ENCODE measurements at places on chromosomes 1 and 21. TPM values are rescaled to one million over a fixed set of nuclear protein-coding genes. Genes with fewer than 3 reads are reported as not detected.

DNA sequence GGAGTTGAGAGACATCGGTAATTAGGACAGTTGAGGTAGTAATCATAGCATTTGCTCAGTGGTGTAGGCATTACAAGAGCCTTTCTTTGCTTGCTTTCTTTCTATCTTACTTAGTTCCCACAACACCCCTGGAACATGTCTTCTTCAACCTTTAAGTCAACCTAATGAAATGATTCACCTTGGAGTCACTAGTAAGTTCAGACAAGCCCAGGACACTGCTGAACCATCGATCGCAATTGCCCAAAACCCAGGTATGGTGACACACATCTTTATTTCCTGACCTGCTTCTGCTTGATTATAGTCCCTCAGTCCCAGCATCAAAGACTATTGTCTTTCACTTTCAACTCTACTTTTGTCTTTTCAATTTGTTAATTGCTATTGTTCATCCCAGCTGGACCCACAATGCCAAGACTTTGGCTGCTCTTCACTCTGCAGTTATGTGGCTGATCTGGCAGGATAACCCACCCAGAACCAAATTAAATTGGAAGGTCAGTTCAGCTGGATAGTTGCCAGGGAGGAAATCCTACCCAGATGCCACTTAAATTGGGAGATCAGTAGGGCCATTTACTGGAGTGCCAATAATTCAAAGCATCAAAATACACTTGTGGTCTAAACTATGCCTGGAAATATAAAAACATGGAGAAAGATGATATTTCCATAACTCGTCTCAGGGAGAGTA lies 272.9 kb downstream of the RWDD3 start:
- DNase-seq: no peak

- no peak for DNase-seq
Measured at GRCh38 chr1:167207940-167208623, 12.6 kb upstream of the POU2F1 start.

- no peak for DNase-seq
Measured at GRCh38 chr1:203524152-203524551, 30.2 kb downstream of the OPTC start.

LCE1F gene
- not detected for total RNA-seq

DNA sequence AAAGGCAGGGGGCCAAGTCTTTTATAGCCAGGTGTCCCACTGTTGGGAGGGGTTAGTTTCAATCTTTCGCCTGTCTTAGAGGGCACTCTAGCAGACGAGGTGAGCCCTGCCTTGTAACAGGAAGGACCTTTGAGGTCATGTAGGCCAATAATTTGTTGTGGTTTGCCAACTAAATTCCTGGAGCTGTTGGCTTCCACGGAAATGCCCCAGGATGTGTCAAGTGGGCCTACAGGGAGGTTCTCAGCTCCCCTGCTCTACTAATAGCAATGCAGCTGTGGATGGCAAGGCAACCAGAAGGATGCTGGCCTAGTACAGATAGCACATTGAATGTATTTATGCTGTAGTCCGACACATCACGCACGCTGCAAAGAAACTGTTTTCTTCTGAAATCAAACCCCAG lies 22.3 kb upstream of the CASQ2 start:
- no peak for DNase-seq

DNA sequence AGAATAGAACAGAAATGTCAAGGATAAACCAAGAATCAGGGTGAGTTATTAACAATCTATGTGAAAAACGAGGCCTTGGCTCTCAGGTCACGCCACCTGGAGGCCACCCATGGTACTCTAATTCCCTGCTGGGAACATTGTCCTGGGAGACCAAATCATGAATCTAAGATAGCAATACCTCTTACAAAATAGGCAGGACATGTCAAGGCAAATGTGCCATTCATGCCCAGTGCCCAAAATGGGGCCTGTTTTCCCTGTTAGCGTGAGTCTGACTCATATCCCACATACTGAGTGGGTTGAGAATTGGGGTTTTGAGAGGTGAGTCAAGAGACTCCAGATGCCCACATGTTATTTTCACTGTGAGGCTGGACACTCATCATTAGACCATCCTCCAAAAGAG lies 380.8 kb downstream of the HHIPL2 start:
- peak; percentile 34 for DNase-seq

- DNase-seq: peak; percentile 32
Measured at GRCh38 chr1:245301162-245301580, 146.4 kb downstream of the KIF26B start.

DNA sequence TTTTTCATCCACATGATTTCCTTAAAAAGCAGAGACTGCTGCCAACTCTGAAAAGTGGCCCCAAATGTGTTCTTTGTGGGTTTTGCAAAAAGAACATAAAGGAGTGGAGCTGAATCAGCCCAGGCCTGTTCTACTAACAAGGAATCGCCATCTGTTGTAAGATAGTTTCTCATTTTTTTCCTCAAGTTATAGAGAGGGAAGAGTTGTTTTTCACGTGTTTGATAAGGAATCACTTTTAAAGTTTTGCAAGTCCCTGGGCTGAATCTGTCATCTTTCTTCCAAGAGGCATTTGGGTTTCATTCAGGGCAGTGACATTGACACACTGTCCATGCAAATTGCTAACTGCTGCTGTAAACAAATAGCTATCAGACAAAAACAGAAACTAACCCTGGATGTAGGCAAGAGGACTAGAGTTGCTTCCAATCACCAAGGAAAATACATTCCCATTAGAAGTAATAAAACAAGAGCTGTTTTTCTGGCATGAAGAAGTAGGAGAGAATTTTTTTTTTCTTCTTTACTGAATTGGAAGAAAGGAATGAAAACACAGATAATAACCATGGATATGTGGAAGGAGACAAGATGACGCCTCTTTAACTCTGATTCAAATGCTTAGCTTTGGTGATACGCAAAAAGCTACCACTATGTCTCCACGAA lies 58.8 kb upstream of the TBX15 start:
- DNase-seq: no peak

DNA sequence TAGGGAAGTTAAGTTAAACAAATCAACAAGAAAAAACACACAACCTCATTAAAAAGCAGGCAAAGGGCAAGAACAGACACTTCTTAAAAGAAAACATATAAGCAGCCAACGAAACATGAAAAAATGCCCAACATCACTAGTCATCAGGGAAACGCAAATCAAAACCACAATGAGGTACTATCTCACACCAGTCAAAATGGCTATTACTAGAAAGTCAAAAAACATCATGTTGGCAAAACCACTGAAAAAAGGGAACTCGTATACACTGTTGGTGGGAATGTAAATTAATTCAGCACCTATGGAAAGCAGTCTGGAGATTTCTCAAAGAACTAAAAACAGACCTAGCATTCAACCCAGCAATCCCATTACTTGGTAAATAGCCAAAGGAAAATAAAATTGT lies 51.1 kb downstream of the HSF2BP start:
- DNase-seq: no peak

DNA sequence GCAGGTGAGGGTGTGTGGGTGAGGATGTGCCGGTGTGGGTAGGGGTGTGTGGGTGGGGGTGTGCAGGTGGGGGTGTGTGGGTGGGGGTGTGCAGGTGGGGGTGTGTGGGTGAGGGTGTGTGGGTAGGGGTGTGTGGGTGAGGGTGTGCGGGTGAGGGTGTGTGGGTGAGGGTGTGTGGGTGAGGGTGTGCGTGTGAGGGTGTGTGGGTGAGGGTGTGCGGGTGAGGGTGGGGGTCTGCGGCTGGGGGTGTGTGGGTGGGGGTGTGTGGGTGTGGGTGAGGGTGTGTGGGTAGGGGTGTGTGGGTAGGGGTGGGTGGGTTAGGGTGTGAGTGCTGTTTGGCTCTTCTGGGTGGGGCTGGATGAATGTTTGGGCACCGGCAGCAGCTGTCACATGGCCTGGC lies 241.4 kb upstream of the POTED start:
- no peak for DNase-seq

GRCh38 chr1:215970406-215970805 lies 403.3 kb downstream of the KCTD3 start:
- DNase-seq: no peak

DNA sequence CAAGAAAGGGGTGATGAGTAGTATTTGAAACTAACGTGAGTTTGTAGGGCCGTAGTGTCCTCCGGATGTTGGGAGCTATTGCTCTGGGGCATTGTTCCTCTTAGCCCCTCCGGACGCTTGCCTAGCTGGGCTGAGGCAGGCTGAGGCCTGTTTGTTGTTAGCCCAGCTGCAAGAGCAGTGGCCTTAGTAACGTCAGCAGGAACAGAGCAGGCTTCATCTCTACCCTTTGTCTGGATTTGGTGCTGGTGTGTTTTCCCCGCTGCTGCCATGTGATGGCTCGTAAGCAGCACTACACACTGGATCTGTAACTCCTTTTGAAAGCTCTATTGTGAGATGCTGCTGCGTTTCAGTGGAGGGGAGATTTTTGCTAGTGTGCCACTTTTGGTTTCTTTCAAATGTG lies 57.6 kb downstream of the DNM3 start:
- no peak for DNase-seq

GJB3 gene
- total RNA-seq: 1.3 TPM

DYNLT5 gene
- total RNA-seq: 0.44 TPM

HES4 gene
- 7.3 TPM for total RNA-seq

DNA sequence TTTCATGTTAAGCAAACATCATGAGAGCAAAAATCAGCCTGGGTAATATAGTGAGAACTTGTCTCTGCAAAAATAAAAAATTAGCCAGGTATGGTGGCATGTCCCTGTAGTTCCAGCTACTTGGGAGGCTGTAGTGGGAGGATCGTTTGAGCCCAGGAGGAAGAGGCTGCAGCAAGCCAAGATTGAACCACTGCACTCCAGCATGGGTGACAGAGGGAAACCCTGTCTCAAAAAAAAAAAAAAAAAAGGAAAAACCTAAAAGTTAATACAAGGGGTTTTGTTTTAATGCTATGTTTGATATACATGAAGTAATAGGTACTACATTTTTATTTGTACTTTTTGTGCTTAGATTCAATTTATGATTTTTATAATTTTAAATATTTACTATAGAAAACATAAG lies 27.1 kb upstream of the SLC35A3 start:
- DNase-seq: no peak

NT5C1A gene
- total RNA-seq: not detected

TCHHL1 gene
- total RNA-seq: not detected

HMGN2 gene
- 80.5 TPM for total RNA-seq

- no peak for DNase-seq
Measured at GRCh38 chr1:938088-938683, 14.5 kb downstream of the SAMD11 start.

DNA sequence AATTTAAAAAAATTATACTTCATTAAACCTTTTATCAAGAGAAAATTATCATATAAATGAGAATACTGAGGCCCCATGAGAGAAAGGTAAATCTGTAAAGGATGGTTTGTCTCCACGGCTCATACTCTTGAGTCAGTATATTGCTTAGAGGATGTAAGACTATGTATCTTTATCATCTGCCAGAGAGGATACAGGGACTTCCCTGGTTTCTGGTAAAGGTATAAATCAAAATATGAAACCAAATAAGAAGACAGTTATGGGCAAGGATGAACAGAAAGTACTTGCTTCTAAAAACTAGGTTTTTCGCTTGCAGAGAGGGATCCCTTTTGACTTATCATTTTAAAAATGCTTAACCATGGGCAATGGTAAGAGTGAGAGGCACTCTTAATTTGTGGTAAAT lies 112.4 kb downstream of the POU2F1 start:
- DNase-seq: no peak

DNA sequence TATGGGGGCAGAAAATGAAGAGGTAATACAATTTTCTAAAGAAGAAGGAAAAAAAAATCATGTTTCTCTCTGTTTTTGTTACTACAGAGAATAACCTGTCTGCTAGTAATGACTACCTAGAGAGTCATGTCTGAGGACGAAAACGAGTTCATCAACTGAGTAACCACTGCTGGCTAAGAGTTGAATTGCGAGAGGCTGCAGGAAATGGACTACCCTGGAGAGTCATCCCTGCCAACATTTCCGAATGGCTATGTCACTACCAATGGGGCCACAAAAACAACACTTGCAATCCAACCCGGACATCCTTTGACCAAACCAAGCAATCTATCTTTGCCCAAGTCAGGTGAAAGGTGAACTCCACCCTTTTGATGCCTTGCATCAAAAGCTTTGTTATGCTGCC lies 120.6 kb downstream of the FCRL5 start:
- DNase-seq: no peak

ANP32E gene
- 9.8 TPM for total RNA-seq

ADAMTS5 gene
- total RNA-seq: 0.49 TPM

GRCh38 chr1:233503366-233503954 lies 110.4 kb upstream of the KCNK1 start:
- no peak for DNase-seq

- DNase-seq: no peak
Measured at GRCh38 chr1:110208916-110209645, 1.0 kb upstream of the KCNC4 start.

SLC5A9 gene
- 9.8 TPM for total RNA-seq

DNA sequence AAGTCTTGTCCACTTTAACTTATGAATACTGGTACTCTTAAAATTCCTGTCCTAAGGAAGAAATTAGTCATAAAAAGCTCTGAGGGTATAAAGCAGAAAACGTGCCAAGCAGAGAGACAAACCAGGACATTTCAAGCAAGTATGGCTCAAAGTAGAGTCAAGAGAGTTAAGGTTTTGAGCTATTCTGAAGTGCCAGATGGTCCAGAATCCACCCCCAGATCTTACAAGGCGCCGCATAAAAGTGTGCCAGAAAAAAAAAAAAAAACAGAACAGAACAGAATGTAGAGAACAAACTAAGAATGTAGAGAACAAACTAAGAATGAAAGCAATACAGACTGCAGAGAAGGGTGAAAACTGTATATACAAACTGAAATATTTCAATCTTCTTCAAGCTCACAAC lies 12.5 kb downstream of the EPS15 start:
- DNase-seq: no peak

DNA sequence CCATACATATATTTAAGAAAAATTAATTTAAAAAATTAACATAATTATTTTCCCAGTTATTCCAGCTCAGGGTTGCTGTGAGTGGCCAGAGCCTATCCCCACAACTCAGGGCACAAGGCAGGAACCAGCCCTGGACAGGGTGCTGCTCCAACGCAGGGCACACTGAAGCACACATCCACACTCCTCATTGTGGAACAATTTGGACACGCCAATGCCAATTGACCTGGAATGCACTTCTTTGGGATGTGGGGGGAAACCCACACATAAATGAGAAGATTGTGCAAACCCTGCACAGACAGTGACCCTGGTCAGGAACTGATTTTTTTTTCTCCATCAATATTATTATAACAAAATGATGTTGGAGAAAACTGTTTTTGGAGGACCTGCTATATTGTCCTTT lies 23.4 kb downstream of the SAMSN1 start:
- no peak for DNase-seq

C1orf141 gene
- not detected for total RNA-seq

- no peak for DNase-seq
Measured at GRCh38 chr1:162944974-162945674, 84.1 kb upstream of the CCDC190 start.

- no peak for DNase-seq
Measured at GRCh38 chr1:192002063-192002462, 156.2 kb upstream of the RGS18 start.

MSH4 gene
- not detected for total RNA-seq

- no peak for DNase-seq
Measured at GRCh38 chr1:248183996-248184395, 9.4 kb downstream of the OR2M2 start.

- DNase-seq: no peak
Measured at GRCh38 chr1:196088541-196088940, 519.7 kb downstream of the KCNT2 start.

- no peak for DNase-seq
Measured at GRCh38 chr1:181064011-181064623, 24.4 kb upstream of the IER5 start.

- no peak for DNase-seq
Measured at GRCh38 chr1:90955769-90956168, 66.1 kb downstream of the ZNF644 start.

HNRNPU gene
- total RNA-seq: 73.3 TPM
